ENCODE measurements at places on chromosomes 1 and 21.

DNA sequence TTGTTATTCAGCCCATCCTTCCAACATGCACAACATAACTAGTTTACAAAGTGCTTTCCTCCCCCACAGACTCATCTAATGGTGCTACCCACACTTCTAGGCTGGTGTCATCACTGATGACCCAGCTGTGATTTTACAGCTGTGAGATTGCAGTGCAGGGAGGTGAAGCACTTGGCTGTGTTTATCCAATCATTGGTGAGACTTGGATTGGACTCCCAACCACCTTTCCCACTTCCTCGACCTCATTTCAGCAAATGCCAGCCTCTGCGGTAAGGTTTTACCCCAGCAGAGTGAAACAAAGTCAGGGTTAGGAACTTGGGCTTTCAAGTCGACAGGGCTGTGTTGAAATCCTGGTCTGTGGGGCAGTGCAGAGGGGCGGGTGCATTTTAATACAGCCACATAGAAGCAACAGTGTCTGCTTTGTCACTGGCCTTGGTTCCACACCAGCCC lies 22.1 kb downstream of the ECHDC2 start:
- no peak for DNase-seq

DNA sequence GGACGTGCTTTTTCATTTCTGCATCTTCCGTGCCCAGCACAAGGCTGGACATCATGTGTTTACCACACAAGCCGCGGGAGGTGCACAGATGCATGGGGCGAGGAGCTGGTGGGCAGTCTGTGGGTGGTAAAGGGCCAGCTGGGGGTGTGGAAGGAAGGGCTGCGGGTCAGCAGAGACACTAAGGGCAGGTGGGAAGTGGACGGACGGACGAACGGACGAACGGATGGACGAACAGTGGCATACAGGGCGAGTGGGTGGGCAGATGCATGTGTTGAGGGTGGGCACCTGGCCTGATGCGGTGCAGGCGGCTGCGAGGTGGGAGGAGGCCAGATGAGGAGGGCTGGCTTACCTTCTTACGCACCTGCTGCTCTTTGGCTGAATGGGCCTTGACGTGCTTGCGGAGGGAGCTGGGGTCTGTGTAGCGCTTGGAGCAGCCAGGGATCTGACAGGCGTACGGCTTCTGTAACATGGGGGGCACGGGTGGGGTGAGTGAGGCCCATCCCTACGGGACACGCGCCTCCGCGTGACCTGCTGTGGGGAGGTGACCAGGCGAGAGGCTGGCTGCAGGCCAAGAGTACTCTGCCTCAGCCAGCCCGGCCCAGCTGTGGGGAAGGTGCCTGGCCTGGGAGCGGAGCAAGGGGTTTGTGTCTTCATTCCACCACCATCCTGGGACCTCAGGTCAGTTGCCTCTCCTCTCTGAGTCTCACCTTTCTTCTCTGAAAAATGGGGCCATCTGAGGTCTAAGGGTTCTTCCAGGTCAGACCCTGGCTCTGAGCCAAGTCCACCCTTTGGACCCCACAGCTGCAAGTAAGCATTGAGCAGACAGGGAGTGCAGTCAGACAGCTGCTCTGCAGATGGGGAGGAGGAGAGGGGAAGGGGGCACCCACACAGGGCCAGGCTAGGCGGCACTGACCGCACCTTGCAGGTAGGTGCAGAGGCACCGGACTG lies 65.5 kb downstream of the DMRTB1 start:
- no peak for DNase-seq

DNA sequence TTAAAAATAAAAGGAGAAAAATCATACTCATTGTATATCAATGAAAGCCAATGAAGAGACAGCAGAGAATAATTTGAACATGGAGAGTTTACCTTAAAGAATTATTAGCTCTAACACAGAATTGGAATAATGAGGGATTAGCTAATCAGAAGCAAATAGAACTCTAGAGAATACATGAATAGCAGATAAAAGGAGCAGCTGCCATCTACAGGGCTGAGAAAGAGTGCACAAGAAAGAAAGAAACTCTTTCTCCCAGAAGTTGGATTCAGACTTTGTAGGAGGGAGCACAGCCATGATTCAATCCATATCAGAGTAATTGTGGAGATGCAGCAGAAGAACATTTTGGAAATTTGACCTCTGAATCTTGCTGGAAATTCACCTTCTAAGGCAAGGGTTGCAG lies 1171.2 kb downstream of the PLA2G4A start:
- no peak for DNase-seq

GRCh38 chr1:30716646-30717045 lies 6.7 kb downstream of the MATN1 start:
- no peak for DNase-seq

GRCh38 chr1:198669023-198669698 lies 30.3 kb downstream of the PTPRC start:
- no peak for DNase-seq

- DNase-seq, result no peak
Observed at GRCh38 chr1:233261206-233261605, 34.3 kb downstream of the PCNX2 start.

- no peak for DNase-seq
Observed at GRCh38 chr1:56098946-56099345, 480.4 kb downstream of the PLPP3 start.

DNA sequence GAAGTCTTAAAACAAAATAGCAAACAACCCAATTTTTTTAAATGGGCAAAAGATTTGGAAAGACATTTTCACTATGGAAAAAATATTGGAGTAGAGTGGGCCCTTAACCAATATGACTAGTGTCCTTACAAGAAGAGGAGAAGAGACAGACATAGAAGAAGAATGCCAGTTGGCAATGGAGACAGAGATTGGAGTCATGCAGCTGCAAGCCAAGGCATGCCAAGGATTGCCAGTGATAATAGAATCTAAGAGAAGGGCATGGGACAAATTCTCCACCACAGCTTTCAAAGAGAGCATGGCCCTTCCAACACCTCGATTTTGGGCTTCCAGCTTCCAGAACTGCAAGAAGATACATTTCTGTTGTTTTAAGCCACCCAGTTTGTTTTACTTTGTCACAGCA lies 92.7 kb downstream of the RGS2 start:
- no peak for DNase-seq

Measured in SHP77 (cell line).